ENCODE measurements at places on chromosomes 1 and 21. TPM values are rescaled to one million over a fixed set of nuclear protein-coding genes. Genes with fewer than 3 reads are reported as not detected.

- DNase-seq, result no peak
Observed at GRCh38 chr21:43282358-43283120, 113.7 kb downstream of the CRYAA start.

DNA sequence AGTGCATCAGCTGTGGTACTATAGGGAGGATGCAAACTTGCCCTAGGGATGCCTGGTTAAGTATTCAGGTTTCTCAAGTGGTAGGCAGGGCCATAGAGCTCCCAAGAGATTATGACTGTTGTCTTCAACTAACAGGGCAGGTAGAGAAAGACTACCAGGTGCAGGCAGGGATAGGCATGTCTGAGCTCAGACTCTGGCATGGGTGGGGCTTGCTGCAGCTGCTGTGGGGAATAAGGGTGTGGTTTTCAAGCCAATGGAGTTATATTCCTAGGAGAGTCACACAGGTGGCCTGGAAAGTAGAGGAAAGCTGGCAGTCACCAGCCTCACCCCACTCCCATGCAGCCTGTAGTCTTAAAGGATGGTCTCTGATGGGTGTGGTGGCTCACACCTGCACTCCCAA lies 673.4 kb upstream of the ADGRL4 start:
- no peak for DNase-seq

- no peak for DNase-seq
Observed at GRCh38 chr21:32335601-32336575, 37.2 kb downstream of the MRAP start.

DNA sequence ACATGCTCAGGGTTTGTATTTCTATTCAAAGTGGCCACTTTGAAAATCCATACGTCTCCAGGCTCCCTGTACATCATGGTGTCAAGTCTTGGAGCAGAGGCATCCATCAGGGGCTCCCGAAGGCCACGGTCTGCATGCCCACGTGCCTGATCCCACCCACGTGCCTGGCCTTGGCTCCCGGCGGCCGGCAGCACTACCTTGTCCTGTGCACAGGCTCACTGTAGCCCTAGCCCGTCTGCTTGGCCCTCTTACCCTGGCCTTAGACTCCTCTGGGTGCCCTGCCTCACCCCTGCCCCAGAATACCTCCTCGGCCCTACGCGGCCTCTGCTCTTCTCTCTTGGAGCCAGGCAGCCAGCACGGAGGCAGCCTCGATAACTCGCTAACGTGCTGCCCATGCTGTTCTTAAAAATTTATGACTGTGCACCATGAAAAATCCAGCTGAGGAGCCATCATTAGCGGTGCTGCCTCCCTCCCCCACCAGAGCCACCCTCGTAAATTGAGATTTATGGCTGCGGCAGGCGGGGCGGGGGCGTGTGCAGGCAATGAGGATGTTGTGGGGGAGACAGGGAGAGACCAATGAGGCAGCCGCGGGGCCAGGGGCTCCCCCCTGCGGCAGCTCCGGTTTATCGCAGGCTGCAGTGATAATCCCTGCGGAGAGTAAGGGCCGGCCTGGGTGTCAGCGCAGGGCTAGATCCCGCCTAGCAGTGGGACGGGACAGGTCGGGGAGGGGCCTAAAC lies 24.6 kb downstream of the DMAP1 start:
- DNase-seq, result no peak

DNA sequence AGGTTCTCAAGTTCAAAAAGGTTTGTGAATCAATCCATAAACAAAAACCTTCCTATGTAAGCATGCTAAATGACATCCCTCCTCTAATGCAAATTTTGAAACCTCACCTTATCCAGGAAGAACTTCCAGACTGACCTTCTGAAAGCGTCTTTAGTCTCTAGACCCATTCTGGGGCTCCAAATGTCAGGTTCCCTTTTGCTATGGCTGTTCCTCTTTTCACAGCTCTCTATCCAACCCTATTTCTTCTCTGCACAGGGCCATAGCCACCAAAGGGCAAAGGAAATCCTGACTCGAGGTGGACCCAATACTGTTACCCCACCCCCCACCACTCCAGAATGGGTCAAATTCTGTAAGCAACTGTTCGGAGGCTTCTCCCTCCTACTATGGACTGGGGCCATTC lies 3.4 kb downstream of the ATP1A4 start:
- no peak for DNase-seq

DNA sequence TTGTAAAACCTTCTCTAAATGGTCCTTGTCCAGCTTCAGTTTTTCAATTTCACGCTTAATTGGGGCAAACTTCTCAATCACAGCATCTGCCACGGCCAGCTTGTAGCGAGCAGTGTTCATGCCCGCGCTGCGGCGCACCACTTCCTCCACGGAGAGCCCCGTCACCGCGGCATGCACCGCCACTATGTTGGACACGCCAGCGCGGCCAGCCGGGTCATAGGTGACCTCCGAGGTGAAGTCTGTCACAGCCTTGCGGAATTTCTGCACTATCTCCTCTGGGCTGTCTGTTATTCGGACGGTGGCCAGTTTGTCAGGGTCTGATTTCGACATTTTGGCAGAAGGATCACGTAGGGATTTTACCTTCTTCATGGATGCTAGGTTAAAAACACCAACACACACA lies 44.8 kb upstream of the TBX15 start:
- no peak for DNase-seq

DNA sequence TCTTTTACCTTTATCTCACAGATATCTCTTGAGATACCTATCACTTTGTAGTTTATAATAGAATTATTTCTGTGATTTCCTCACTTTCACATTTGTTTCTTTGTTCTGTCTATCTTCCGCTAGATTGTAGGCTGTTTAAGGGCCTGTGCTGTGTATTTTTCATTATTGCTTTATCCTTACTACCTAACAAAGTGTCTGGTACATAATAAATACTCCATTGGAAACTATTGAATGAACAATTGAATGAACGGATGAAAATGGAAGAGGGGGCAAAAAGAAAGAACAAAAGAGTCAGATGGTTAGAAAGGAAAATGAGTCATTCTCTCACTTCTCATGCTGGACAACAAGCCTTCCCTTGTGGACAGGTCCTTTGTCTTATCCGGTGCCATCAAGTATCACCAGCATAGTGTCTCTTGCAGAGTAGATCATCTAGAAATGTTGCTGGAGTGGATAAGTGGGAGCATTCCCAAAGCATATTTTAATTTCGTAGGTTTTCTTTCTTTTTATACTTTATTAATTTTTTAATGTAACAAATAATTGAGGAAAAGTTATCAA lies 159.8 kb downstream of the NEK7 start:
- no peak for DNase-seq

GRCh38 chr1:109299558-109300343 lies 7.1 kb downstream of the MYBPHL start:
- no peak for DNase-seq

DNA sequence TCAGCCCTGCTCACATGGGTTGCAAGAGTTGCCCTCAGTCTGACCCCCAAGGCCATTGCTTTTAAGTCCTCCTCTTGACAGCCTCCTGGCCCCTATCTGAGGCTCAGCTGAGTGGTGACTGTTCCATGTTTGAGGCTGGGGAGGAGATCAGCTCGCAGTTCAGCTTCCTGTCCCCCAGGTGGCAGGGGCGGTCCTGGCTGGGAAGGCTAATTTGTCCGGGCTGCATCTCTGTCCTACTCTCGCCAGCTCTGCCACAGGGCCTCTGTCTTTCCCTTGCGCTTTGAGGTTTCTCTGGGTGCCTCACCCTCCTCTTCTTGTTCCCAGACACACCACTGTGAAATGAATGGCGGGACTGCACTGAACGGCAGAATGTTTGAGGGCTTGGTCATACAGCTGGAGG lies 157.3 kb downstream of the KCNJ6 start:
- peak; percentile 72 for DNase-seq

GRCh38 chr1:110581682-110582145 lies 24.4 kb downstream of the KCNA2 start:
- no peak for DNase-seq

DNA sequence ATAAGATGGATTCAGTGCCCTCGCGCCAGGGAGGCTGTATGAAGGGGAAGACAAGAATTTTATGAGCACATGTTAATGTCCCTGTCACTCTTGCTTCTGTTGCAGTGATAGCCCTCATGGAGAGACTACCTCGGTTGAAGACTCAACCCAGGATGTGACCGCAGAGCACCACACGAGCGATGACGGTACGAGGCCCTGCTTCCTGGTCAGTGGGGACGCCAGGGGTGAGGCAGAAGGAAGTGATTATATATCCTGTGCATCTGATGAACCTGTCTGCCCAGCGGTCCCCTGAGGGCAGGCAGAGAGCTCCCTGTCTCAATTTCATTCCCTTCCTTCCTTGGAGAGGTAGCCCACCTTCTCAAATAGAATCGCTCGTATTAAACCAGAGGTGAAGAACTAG lies 20.0 kb upstream of the IKBKE start:
- no peak for DNase-seq

DNA sequence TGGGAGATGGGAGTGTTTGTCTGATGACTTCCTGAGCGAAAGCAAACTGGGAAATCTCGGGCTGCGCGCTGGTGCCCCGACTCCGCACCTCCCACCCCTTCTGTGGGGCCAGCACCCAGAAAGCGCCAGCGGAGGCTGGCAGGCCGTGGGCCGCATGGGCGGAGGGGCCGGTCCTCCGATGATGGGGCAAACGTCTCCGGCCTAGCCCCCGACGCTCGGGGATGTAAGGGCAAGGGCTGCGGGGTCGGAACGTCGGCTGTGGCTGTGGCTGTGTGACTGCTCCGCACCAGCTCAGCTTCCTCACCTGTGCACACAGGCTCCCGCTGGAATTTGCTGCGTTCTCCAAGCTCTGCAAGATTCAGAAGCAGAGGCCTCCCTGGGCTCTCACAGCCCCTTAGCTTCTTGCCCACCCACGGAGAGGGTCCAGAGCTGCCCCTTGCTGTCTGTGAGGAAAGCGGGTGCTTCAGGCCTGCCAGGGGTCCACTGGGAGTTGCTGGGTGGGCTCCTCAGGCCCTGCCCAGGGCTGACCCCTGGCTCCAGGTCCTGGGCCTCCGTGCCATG lies 35.0 kb downstream of the COL18A1 start:
- DNase-seq, result peak; percentile 58

- DNase-seq, result peak; percentile 72
Observed at GRCh38 chr1:159854116-159854692, 8.3 kb downstream of the VSIG8 start.

- no peak for DNase-seq
Observed at GRCh38 chr1:43786201-43786958, 79.0 kb downstream of the ST3GAL3 start.

DNA sequence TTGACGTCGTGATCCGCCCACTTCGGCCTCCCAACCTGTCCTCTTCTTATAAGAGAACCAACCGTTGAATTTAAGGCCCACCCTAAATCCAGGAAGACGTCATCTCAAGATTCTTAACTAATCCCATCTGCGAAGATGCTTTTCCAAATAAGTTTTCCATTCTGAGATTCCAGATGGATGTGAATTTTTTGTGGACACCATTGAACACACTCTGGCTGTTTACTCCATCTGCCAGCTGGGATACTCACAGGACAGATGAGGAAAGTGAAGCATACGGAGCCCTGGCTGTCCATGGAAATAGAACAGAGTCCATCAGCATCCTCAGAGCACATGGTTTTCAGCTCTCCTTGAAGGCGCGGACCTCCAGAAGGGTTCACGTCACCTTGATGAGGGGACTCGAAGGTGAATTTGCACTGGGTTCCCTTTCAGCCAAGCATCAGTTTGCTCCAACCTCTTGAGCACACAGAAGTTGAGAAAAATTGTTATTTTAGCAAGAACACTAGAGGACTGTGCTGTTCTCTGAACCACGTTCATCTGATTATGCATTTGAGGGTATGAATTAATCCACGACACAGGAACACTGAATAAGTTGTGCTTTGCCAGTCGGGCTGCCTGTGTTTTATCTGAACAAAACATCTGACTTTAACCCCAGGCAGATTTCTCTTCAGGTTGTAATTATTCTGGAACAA lies 68.6 kb downstream of the KAZN start:
- no peak for DNase-seq

- no peak for DNase-seq
Observed at GRCh38 chr1:198387587-198387986, 152.9 kb downstream of the ATP6V1G3 start.

GRCh38 chr1:39130325-39130724 lies 74.2 kb upstream of the MACF1 start:
- no peak for DNase-seq

Gene CACHD1
- total RNA-seq, result 1.5 TPM

Gene CELA3A
- total RNA-seq, result not detected

Gene VAMP4
- 3.9 TPM for total RNA-seq

Gene CFHR2
- 242 TPM for total RNA-seq

Gene NBPF12
- total RNA-seq, result 13.5 TPM

Gene LGR6
- total RNA-seq, result 0.17 TPM

Gene OR2L2
- not detected for total RNA-seq
